NCI-H2171 treated with DMSO at 0.1 percent for 48 hours (cell line): ENCODE measurements at places on chromosomes 5 and 9.

GRCh38 chr5:78420548-78420947 is 60.1 kb downstream of the SCAMP1 start:
- DNase-seq, result no peak

- peak; percentile 30 for DNase-seq
Measured at GRCh38 chr9:109229682-109230081, 62.6 kb upstream of the FRRS1L start.

GRCh38 chr9:3292311-3292710 is 233.5 kb downstream of the RFX3 start:
- no peak for DNase-seq

DNA sequence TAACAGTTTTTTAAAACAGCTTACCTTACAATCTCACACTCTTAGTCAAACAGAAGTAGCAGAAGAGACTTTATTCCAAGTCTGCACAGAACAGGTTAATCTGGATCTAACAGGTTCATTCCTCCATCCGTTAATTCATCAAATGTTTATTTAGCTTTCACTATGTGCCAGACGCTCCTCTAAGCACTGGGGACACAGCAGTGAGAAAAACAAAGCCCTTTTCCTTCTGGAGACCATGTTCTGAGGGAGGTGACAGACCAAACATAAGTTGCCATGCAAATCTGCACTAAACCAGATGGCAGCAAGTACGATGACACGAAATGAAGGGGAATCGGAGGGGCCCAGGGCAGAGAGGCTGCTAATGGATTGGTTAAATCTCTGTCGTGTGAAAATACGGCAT is 17.1 kb upstream of the GLIPR2 start:
- no peak for DNase-seq

GRCh38 chr5:127634007-127634406 is 14.9 kb upstream of the CTXN3 start:
- no peak for DNase-seq

- no peak for DNase-seq
Measured at GRCh38 chr5:116661419-116661818, 86.8 kb upstream of the SEMA6A start.

DNA sequence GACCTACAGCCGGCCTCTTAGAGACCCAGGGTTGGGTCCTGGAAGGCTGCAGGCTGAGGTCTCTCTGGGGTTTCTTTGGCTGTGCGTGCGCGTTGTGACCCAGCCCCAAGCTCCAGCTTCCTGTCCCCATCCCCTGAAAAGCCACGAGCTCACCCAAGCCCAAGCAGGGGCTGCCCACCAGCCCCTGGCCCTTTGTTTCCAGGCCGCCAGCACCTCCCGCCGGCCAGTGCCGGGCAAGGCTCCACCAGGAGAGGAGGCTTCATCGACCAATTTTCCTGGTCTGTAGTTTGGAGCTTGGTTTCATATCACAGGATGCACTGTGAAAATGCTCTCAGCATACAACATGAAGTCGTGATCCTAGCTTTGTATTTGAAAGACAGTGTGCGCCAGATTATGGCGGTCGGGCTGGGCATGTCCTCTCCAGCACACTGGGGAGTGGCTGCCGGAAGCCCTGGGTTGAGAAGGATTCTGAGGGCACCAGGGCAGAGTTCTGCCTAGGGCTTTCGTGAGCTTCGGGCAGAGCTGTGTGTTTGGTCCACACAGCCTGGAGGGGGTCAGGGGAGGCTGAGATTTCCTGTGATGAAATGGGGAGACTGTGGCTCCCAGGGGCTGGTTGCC is 78.6 kb downstream of the COL5A1 start:
- DNase-seq, result no peak

DNA sequence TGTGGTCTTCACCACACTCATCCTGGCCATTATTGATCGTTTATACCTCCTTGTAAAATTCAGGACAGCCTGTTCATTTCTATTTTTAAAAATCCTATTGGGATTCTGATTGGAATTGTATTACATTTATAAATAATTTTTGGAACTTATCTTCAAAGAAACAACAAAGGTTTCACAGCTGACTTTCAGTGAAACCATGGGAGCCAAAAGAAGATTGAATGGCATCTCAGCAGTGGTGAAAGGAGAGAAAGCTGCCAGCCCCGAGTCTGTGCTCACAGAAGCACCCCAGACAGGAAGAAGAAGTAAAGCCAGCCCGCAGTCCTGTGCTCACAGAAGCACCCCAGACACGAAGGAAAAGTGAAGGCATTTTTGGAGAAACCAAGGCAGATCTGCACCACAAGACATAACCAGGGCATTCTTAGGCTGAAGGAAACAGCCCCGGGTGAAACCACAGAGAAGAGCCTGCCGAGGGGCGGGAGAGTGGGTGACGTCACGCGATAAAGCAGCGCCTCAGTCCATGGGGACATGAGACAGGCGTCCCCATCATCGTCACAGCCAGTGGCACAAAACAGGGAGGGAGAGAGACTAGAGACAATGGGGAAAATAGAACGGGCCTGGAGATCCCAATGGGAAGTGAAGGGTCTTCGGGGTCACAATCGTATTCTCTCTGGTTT is 42.5 kb upstream of the SLC9A3 start:
- DNase-seq, result no peak

DNA sequence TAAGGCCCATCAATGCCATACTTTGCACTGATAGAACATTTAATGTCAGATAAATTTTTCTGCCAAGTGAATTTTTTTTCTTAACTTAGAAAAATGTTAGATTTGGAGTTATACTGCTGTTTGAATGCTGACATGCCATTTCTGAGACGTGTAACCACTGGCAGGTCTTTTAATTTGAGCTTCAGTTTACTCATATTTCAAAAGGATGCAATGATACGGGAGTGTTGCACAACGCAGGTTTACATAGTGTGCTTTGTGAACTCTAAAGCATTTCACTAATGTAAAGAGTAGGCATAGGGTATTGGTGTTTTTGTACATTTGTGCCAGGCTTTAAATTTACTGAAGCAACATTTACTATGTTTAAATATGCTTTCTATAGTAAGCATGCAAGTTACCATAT is 4.2 kb downstream of the ZBTB43 start:
- DNase-seq, result no peak

DNA sequence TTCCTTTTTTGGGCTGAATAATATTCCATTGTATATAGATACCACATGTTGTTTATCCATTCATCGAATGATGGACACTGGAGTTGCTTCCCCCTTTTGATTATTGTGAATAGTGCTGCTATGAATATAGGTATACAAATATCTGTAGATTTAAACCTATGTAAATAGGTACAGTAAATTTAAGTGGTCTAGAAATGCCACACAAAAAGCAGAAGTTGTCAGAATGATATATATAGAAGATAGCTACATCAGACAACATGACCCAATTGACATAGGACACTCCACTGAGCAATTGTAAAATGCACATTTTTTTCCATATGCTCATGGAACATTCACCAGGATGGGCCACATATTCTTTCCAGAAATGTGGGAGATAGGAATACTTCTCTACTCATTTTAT is 77.6 kb downstream of the SMIM15 start:
- no peak for DNase-seq

- no peak for DNase-seq
Measured at GRCh38 chr5:79285285-79285684, 49.4 kb downstream of the JMY start.

DNA sequence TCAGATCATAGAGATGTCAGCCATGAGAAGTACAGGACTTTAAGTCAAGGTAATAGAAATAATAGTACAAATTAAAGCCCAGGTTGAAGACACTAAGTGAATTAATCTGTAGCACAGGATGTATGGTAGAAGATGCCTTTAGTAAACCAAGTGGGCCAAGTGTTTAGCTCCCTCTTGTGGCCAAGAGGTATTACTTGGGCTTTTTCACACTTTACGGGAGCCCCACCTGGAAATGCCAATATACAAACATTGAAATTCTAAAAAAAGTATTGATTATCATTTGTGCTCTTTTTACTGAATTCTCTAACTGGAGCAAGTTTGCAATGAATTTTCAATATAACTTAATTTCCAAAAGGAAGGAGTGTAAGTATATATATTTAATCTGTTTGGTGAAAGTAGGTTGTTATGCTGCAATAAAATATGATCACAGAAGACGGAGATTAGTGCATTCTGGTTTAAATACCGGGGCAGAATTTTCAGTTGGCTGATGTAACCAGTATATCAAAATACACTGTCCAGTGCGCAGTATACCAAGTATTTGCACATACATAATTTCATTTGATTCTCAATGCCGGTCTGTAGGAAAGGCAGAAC is 84.7 kb downstream of the PARP8 start:
- DNase-seq, result peak; percentile 61

- no peak for DNase-seq
Measured at GRCh38 chr5:158154226-158155005, 295.5 kb upstream of the CLINT1 start.

GRCh38 chr9:36840898-36841536 is 193.1 kb downstream of the PAX5 start:
- no peak for DNase-seq

GRCh38 chr5:170570476-170570875 is 66.7 kb downstream of the KCNIP1 start:
- DNase-seq, result peak; percentile 79

DNA sequence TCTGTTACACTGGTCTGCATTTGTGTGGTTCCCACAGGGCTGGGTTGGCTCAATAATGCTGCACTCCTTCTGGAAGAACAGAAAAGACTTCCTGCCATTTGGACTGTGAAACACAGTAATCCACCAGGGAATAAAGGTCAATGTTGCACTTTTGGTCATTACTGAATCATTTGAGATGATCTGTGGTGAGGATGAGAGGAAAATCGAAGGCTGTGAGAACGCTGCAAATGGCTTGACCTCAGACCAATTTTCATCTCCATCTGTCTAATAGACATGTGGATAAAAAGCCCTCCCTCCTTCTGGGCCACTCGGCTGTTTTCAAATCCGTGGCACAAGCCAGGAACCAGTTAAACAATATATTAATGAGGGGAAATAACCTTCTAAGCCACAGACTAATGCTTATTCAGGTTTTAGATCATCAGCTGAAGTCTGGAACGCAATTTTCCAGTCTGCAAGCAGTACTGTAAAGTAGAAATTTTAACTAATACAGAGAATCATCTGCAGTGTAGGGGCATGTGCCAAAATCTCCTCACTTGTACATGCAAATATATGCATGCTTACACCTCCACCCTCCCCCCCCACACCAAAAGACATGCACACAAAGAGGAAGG is 20.2 kb downstream of the TLE1 start:
- peak; percentile 47 for DNase-seq

- no peak for DNase-seq
Measured at GRCh38 chr5:15550502-15551112, 50.6 kb downstream of the FBXL7 start.

- DNase-seq, result no peak
Measured at GRCh38 chr5:141465351-141465750, 10.4 kb upstream of the PCDHGC3 start.

DNA sequence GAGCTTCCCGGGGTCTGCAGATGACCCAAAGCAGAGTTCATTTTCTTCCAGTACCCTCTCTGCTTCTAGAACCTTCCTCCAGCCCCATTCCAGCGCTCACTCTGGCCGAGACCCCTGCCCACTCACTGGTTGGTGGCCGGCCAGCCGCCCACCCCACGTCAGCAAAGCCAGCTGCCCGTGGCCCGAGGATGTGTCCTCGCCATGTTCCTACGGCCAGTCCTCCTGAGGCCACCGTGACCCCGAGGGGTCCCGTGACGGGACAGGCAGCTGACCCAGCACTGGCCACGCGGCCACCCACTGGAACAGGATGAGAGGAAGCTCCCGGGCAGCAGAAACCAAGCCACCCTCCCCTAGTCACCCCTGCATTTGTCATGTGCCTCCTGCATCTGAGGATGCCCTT is 39.1 kb upstream of the SLC6A19 start:
- no peak for DNase-seq

DNA sequence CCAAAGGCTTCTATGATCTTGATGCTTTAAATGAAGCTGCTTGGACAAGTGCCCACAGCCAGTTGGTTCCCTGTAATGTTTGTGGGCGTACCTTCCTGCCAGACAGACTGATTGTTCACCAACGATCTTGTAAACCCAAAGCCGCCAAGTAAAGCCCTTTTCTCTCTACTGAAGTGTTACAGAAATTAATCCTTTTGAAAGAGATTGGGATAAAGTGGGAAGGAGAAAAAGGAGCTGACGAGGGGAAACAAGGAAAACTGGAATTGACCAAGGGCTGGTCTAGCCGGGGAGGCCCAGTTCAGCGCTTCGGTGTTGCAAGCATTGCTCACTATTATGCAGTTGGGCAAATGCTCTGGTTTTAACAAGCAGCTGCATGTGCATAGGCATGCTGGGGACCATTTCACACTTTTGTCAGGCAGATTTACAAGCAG is 53.2 kb downstream of the ZNF474 start:
- no peak for DNase-seq

DNA sequence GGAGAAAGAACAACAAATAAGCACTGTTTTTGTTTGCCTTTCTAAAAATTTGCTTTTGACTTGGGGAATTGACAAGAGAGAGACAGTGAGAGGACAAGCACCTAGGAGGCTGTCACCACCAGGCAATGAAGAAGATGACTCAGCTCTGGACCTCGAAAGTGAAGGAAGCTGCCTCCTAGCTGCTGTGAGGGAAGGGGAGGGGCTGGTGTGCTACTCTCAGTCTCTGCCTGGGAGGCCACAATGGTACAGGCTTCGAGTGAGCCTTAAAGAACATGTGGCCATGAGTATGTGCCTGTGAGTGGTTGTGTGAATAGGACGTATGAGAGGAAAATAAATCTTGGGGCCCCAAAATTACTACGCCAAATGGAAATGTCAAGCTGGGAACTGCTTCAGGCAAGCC is 7.1 kb upstream of the PLK2 start:
- no peak for DNase-seq

DNA sequence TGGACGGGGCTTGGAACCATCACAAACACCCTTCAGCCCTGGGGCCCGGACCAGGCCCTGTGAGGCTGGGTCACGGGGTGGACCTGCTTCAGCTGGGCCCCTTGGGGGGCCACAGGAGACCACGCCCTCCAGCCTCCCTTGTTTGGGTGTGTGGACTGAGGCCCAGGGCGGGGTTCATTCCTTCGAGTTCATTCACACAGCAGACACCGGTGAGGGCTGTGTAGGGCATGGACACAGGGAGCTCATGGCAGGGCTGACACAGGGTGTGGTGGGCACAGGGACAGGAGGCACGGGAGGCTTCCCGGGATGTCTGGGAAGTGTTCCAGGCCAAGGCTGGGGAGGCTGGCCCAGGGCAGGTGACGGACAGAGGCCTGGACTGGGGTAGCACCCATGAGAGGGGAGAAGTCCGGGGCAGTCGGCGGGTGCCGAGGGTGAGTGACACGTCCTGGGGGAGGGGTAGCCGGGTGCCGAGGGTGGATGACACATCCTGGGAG is 8.9 kb downstream of the DNLZ start:
- no peak for DNase-seq

DNA sequence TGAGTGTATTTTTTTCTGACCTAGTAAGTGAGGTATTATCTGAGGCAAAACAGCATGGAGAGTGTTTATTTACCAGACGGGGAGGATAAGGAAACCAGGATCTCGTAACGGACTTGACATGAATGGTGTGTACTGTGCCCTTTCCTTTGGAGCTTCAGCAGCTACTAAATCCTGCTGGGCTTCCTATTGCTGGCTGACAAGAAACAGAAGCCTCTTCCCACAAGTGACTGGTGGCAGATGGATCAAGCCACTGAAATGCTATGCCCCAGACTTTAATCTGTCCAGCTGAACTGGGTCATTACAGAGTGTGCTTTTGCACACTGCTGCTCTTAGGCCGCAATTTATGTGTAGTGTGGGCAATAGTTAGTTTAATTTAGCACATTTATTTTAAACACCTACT is 162.7 kb upstream of the MRPS30 start:
- DNase-seq, result no peak
